ENCODE measurements at places on chromosomes 12 and 14.

GRCh38 chr12:93634416-93634815 lies 42.8 kb upstream of the CRADD start:
- no peak for DNase-seq

- DNase-seq, result no peak
These were observed 2.5 kb upstream of the HOXC6 start for GRCh38 chr12:54025499-54026405.

- DNase-seq, result no peak
These were observed 13.2 kb downstream of the CPNE8 start for GRCh38 chr12:38892087-38892786.

DNA sequence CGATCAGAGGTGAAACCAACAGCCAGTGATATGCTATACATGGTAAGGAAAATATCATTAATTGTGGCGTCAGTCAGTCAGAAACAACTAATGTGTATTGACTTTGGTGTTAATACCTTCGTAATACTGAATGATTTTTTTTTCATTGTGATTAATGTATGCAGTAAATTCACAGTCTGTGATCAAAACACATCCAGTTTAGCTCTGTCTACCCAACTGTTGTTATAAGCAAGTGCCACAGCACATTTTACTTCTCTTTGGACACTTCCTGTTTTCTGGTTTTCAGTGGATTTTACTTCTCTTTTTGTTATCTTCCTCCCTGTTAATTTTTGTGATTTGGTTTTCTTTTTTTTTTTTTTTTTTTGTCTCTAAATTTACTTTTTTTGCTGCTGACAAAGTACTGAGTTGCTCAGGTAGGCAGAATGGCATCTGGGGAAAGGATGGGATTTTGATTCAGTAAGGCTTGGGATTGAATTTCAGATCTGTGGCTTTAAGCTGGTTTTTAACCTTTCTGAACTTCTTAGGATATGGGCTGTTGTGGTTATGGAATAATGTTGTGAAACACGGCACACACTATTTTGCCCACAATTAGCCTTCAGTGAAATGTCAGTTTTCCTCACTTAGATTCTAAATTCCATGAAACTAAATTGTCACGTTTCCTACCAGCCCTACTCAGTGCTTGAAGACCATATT lies 604 bp downstream of the GLIPR1 start:
- DNase-seq, result no peak

- DNase-seq, result no peak
These were observed 122.7 kb downstream of the RGS6 start for GRCh38 chr14:72054911-72055310.

GRCh38 chr12:43599708-43600107 lies 47.7 kb upstream of the ADAMTS20 start:
- no peak for DNase-seq

DNA sequence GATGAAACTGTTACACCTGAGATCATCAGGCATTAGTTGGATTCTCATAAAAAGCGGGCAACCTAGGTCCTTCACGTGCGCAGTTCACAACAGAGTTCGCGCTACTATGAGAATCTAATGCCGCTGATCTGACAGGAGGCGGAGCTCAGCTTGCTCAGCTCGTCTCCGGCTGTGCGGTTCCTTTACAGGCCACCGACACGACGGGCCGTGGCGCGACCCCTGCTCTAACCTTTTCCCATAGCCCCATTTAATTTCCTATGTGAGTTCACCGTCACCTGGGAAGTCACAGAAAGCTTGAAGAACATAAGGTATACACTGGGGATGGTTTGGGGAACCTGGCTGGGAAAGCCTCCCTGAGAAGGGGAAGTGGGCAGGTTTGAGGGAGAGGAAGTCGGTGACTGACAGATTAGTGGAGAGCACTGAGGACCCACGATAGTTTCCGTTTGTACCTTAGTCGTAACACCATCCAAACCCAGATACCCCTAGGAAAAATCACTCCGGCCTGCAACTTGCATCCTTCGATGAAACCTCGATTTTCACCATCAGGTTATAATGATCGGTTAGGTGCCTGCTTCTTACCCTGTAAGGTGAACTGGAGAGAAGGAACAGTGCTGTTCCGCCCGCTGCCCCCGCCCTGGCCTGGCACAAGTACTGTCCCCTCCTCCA lies 2.8 kb upstream of the AAAS start:
- peak; percentile 32 for DNase-seq

GRCh38 chr12:76998908-76999556 lies 66.3 kb downstream of the E2F7 start:
- no peak for DNase-seq

DNA sequence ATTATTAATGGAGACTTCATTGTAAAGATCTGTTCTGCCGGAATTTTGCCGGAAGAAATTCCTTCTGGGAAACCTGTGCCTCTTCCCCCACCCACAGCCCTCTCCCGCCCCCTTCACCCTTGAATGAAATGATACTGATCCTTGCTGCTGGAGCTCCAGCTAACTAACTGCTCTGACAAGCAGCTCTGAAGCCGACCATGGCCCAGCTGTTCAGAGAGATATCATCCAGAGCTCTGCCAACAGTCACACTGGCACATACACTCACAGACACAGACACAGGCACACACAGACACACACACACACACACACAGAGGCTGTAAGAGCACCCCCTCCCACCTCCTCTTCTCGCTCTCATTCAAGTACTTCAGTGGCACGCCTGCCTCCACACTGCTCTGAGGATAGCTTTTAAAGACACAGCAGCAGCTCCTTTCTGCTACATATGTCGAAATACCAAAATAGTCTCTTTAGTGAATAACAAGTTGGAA lies 88.6 kb downstream of the R3HDM2 start:
- no peak for DNase-seq

GRCh38 chr12:77577791-77578190 lies 252.9 kb upstream of the NAV3 start:
- no peak for DNase-seq

DNA sequence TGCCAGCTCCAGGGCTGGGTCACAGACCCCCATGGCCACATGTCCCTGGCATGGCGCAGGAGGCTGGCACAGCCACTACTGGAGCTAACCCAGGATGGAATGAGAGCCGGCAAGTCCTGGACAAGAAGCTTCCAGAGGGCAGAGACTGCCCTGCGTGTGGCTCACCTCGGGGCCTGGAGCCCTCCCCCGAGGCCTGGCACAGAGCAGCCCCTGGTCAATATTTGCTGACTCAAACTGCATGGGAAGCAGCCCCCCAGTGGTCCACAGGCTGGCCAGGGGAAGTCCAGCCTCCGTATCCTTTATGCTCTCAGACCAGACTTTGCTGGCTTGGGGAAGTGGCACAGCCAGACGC lies 71.4 kb downstream of the BCL11B start:
- DNase-seq, result no peak

- DNase-seq, result no peak
These were observed 36.7 kb downstream of the PTPRR start for GRCh38 chr12:70883855-70884254.

GRCh38 chr12:109423392-109423791 lies 53.7 kb downstream of the KCTD10 start:
- DNase-seq, result no peak

DNA sequence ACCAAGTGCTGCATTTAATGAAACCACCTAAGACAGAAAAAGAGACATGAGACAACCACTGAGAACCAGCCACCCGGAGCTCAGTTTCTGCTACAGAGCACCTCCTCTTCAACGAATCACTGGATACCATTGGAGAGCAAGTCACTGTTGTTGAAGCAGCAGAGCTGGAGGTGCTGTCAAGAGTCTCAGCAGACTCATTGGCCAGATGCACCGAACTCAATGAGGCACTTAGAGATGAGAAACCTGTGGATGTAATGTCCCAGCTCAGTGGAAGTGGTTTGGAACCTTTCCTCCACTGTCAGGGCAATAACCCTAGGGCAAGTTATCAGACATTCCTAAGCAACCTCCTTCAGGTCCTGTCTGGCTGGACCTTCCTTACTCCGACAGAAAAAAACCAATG lies 13.1 kb downstream of the NPC2 start:
- no peak for DNase-seq

DNA sequence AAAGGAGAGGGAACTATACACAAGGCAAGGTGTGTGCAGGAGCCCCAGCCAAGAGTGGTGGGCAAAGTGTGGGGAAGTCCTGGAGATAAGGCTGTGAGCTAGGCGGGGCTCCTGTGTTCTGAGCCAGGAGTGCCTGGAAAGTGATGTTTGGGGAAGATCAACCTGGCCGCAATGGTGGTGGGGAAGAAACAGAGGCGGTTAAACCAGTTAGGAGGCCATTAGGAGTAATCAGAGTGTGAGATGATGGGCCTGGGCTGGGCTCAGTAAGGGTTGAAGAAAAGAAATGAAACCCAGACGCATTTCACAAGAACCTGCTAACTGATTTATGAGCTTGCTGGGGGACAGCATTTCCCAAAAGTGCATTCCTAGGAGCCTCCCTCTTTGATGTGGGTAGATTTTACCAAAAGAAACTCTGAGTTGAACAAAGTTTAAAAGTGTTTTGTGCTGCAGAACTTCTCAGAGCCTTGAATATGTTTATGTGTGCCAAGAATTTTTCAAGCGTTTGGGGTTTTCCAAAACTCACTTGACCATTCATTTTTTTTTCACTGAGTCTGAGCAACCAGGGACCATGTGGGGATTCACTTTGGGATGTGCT lies 34.2 kb upstream of the LRP1-AS start:
- no peak for DNase-seq

DNA sequence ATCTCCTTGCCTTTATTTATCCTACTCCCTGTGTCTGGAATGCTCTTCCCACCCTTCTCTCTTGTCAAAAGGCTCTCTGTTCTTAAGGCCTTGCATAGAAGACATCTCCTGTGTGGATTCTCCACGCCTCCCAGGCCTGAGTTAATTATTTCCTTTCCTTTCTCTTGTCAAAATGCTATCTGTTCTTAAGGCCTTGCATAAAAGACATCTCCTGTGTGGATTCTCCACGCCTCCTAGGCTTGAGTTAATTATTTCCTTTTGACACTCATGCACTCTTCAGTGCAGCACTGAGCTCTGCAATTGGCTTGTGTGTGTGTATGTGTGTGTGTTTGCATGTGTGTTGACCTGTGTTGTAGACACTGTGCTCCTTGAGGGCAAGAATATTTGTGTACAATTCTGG lies 52.1 kb upstream of the DCD start:
- no peak for DNase-seq

DNA sequence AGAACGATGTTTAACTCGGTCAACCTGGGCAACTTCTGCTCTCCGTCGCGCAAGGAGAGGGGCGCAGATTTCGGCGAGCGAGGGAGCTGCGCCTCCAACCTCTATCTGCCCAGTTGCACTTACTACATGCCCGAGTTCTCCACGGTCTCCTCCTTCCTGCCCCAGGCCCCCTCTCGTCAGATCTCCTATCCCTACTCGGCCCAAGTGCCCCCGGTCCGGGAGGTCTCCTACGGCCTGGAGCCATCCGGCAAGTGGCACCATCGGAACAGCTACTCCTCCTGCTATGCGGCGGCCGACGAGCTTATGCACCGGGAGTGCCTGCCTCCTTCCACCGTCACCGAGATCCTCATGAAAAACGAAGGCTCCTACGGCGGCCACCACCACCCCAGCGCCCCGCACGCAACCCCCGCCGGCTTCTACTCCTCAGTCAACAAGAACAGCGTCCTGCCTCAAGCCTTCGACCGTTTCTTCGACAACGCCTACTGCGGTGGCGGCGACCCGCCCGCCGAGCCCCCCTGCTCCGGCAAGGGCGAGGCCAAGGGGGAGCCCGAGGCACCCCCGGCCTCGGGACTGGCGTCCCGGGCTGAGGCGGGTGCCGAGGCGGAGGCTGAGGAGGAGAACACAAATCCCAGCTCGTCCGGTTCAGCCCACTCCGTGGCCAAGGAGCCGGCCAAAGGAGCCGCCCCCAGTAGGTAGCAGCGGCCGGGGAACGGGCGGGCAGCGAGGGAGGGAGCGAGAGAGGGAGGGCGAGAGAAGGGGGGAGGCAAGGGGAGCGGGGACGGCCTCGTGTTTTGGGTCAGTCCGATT lies 513 bp downstream of the HOXC11 start:
- no peak for DNase-seq

DNA sequence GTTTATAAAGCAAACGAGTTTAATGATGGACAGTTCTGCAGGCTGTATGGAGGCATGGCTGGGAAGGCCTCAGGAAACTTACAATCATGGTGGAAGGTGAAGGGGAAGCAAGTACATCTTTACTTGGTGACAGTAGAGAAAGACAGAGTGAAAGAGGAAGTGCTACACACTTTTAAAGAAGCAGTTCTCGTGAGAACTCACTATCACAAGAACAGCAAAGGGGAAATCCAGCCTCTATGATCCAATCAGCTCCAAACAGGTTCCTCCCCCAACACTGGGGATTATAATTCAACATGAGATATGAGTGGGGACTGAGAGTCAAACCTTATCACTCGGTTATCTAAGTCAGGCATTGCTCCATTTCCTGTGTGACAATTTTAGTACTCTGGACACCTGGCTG lies 189.9 kb upstream of the CNTN1 start:
- no peak for DNase-seq

- DNase-seq, result no peak
These were observed 5.2 kb downstream of the RAB15 start for GRCh38 chr14:64966976-64967375.

GRCh38 chr12:104957719-104958000 lies 430 bp downstream of the SLC41A2 start:
- peak; percentile 24 for DNase-seq

DNA sequence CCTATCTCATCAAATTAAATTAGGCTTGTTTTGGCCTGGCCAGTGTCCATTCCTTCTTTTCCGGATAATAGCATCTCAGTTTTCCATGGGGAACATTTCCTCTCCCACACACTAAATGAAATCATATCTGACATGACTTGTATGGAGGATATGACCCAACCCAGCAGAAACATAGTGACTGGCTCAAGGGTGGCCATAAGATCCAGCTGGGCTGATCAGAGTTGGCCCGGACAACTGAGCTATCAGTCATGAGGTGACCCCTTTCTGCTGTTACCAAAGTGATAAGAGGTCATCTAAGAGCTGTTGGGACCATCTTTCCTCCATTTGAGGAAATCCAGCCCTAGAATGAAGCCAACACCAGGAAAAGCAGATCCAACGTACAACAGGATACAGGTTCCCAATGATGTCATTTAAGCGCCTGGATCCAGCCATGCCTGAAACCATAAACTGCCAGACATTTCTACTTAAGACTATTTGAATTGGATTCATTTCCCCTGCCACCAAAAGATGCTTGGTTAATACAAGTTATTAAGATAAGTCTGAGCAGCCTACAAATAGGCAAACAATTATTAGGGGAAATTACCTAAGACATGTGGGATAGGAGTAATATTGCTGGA lies 20.7 kb upstream of the NCOR2 start:
- DNase-seq, result no peak

DNA sequence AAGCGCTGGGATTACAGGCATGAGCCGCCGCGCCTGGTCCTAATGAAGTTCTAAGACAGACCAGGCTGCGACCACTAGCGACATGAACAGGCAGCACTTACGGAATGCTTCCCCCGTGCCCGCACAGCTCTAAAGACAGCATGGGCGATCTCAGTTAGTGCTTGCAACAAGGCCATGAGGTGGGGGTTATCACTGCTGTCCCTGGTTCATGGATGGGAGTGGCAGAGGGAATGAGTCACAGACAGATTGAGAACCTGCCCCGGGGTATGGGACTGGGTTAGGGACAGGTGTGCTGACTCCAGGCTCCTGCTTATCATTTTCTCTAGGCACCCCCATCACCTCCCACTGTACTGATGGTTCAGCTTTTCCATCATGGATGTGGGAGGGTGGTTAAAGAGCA lies 160.9 kb downstream of the VRK1 start:
- no peak for DNase-seq

- no peak for DNase-seq
These were observed 1042.2 kb downstream of the BCL11B start for GRCh38 chr14:98229656-98230366.
